ENCODE measurements at places on chromosomes 13 and 19.
A peak's percentile ranks its signal among the peaks of the same experiment; 100 is the strongest.

GRCh38 chr13:114035583-114036531 lies 62.0 kb upstream of the C13orf46 start:
- DNase-seq = no peak

DNA sequence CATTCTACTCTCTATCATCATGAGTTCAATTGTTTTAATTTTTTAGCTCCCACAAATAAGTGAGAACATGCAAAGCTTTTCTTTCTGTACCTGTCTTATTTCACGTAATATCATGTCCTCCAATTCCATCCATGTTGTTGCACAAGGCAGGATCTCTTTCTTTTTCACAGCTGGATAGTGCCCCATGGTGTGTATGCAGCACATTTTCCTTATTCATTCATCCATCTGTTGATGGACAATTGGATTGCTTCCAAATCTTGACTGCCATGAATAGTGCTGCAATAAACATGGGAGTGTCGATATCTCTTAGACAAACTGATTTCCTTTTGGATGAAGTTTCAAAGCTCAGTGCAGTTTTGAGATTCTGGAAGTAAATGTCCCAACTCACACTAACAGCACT lies 326.9 kb downstream of the FGF9 start:
- no peak for DNase-seq

GRCh38 chr19:17855280-17856152 lies 4.2 kb upstream of the RPL18A start:
- peak; percentile 88 for DNase-seq

DNA sequence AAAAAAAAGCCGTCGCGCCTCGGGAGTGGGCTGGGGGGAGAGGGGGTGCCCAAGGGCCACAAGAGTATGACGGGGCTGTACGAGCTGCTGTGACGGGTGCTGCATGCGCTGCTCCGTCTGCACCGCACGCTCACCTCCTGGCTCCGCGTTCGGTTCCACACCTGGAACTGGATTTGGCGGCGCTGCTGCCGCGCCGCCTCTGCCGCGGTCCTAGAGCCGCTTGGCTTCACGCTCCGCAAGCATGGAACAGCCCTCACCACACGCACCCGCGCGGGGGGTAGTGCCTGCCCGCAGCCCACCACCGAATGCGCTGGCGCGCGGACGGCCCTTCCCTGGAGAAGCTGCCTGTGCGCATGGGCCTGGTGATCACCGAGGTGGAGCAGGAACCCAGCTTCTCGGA lies 18.8 kb downstream of the C1QTNF9 start:
- DNase-seq = no peak

DNA sequence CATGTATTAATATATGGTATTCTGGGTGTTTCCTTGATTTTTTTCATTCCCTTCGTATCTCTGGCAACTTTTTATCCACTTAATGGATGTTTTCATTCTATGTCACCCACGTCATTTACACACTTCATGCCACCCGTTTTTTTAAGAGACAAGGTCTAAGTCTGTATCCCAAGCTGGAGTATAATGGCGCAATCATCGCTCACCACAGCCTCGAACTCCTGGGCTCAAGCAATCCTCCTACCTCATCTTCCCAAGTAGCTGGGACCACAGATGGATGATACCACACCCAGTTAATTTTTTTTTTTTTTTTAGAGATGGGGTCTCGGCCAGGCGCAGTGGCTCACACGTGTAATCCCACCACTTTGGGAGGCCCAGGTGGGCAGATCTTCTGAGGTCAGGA lies 3.4 kb upstream of the VASP start:
- no peak for DNase-seq

GRCh38 chr13:46665633-46666482 lies 112.9 kb downstream of the LRCH1 start:
- no peak for DNase-seq

DNA sequence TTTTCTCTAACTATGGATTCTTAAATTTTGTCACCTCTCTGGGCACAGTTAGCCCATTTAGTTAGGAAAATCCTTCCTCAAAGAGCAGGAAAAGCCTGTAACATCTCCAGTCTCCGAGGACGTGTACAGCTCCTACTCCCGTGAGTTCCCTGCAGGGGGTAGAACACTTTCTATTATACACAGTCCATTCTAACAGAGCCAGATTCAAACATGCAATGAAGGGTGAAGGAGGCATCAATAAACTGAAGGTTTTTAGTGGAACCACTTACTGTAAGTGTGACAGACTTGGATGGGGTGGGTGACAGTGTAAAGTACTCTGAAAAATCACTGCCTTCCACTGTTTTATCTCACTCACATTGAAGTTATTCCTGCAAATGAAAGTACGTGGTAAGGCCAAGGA lies 204.7 kb upstream of the DACH1 start:
- no peak for DNase-seq

- DNase-seq = no peak
These were observed 10.4 kb upstream of the SOX21 start for GRCh38 chr13:94722609-94723345.

- DNase-seq = no peak
These were observed 39.6 kb downstream of the INSR start for GRCh38 chr19:7254590-7254989.

DNA sequence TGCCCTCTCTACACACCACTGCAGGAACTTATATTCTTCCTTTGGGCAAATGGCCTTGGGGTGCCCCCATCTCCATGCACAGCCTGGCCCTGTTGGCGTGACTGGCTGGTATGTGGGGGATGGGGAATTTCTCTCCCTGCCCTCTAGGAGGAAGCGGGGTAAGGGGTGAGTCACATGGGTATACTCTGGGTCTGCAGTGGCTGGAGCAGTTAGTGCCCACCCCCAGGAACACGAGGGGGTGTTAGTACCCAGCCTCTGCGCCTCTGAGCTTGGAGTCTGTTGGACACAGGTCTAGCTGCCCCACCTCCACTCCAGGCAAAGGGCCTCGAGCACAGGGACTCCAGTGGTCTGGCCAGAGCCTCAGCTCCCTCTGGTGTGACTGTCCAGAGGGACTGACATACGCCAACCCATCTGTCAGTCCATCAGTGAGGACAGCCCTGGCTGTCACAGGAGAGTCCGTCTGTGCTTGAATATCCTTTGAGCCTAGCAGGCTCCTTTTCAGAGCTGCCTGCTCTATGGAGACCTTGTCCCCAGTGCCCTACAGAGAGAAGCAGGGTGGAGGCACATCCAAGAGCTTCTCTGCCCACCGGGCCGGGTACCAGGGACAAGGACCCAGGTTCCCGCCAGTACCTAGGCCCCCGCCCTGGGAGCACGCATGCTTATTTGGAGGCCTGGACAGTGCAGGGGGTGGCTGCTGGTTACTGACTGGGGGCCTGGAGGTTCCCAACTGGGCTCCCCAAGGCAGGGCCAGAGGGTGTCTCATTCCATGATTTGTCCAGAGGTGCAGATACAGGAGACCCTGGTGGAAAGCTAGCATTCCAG lies 66.6 kb downstream of the CHST8 start:
- DNase-seq = no peak

DNA sequence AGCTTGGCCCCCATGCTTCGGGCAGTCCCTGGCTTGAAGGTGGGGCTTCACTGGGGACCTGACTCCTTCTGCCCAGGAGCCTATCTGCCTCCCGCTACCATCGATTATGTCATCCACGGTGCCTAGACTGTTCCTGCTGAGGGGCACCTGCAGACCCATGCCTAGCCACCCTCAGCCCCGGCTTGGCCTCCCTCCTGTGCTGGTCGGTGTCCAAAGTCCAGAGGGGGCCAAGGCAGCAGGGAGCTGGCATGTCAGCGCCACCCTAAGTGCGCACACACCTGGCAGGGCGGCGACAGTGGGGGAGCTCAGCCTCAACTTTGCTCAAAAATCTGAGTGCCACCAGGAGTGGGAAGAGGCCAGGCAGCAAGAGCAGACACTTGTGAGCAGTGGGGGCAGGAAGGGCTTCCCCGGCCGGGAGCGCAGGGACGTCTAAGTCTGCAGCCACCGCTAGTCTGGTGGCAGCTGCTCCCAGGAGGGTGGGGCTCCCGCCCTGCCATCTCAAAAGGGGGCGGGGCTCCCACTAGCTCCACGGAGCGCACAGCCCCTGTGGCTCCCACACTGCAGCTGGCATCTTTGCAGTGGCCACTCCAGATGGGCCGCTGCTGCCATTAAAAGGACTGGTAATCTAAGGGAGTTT lies 13.5 kb upstream of the URAD start:
- DNase-seq = no peak

DNA sequence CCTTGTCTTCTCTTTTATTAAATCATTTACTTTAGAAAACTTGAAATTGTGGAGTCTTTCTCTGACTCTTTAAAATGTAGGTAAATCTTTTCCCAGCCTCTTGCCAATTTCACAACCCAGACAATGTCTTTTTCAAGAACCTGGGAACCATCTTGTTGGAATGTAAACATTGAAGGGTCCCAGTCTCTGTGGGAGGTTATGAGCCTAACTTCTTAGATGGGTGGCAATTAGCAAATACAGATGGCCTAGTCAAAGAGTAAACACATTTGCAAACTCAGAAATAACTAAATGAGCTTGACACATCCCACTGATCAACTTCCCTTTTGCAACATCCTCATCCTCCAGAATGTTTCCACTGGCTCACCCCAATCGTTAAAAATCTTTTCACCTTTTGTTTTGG lies 721.0 kb downstream of the PCDH9 start:
- DNase-seq = no peak

DNA sequence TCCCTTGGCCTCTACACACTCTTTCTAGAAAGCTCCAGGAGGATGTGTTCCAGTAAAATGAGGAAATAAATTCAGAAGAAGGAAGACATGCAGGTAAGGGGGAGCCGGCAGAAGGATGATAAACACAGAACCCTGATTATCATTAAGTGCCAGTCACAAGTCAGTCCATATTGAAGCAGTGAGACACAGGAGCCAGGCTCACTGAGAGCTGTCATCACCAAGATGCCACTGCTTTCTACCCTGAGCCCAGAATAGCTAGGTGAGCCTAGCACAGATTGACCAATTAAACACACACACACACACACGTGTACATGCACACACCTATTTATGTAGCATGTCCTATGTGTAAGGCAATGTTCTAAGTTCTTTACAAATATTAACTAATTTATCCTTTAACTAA lies 211.4 kb upstream of the IPO5 start:
- no peak for DNase-seq

- peak; percentile 50 for DNase-seq
These were observed 4.5 kb downstream of the CPB2 start for GRCh38 chr13:46100191-46100815.

GRCh38 chr13:36712290-36712689 lies 38.5 kb downstream of the SERTM1 start:
- DNase-seq = no peak

DNA sequence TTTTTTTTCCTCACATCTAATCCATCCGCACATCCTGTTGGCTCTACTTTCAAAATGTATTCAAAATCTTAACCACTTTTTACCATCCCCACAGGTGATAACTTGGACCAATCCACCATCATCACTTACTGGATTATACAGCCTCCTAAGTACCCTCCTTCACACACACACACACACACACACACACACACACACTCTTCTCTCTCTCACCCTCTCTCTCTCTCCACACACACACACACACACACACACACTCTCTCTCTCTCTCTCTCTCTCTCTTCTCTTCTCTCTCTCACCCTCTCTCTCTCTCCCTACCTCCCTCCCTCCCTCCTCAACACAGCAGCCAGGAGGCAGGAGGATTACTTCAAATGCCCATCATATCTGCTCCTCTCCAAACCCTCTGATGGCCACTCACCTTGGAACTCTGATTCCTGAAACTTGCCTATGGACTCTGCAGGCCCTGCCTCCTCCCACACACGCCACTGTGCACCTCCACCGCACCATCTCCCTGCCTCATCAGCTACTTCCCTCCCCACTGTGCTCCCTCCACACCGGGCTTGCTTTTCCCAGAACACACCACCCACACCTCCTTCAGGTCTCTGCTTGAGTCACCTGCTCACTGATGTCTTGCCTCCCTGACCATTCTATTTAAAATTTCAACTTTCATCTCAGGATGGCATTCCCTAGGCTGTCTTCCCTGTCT lies 39.7 kb downstream of the RCBTB2 start:
- DNase-seq = no peak

DNA sequence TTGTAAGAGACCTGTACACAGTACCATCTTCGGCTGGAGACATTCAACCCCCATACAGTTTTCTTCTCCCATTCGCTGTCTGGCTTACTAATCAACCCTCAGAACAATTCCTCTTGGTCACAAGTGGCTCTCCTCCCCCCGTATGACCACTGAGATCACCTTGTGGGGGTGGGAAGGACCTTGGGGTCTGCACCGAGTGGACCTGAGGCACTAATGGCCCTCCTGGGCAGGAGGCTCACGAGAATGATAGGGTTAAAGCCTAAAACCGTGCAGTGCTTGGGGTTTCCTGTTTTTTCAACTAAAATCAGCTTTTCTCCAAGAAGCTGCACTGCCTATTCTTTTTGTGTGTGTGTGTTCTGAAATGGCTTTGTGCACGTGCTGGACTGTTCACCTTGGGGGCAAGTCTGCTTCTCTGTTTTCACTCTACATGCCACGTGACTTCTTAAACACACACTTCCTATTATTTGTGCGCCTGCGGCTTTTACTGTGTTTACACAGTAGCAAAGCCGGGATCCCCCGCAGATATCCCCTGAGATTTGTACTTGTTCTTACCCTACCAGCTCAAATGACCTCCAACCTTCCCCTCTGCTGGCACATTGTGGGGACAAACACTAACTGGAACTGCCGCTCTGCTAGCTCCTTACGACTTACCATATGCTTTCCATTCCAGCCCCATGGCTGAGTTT lies 12.3 kb downstream of the RBM26 start:
- DNase-seq = no peak

- no peak for DNase-seq
These were observed 1.3 kb upstream of the SIGLEC9 start for GRCh38 chr19:51123381-51123800.

DNA sequence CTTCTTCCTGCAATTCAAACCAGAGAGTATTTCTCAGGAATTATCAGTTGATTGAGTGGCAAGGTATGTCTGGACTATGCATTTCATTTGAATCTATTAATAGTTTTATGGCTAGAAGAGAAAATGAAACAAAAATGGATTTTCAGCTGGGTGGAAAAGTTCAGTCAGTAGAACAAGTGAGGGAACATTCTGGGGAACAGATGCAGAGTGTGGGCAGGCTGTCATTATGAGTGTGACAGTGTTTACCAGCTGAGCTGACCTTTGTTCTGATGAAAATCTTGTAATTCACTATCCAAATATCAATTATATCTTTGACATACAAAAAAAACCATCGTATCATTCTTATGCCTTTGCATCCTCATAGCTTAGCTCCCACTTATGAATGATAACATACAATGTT lies 2.6 kb upstream of the CLC start:
- DNase-seq = no peak

DNA sequence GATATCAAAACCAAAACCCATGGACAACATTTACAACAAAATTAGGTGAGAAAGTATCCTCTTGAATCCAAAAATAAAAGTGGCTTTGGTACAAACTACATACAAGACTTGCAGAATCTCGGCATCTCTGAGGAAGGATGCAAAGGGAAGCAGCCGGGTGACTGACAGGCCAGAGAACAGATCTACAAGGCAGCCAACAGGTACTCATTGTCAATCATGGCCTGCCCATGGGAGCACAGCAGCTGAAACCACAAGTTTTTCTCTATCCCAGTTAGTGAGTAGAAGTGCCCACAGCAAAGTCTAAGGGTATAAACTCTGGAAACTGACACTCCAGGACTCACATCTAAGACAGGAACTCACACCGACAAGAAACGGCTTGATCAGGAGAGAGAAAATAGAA lies 74.5 kb downstream of the TBC1D4 start:
- DNase-seq = no peak
